Effector CD8-positive, alpha-beta T cell (primary cell): ENCODE measurements at places on chromosomes 12 and 14.

DNA sequence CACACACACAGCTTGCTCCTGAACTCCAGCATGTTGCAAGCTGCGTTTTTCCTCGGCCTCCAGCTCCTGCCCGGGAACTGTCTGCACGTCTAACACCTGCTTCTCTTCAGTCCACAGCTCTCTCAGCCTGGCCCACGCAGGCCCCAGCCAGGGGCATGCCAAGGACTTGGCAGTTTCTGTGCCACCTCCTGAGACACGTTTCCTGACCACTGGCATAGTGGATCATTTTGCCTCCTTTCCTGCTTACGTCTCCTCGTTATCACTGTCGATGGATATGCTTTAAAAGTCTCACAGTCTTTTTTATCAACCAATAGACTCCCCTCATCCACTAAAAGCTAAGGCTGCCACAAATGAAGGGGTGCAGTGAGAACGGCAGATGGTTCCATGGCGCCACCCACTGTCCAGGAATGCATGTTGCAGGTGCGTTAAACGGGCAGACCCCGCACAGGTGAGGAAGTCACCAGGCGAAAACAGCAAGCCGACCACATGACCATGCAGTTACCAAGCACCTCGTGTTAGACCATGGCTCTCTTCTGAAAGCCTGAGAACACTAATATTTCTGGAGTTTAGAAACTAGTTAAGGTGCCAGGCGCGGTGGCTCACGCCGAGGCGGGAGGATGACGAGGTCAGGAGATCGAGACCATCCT lies 14.7 kb upstream of the TEAD4 start:
- no peak for DNase-seq

DNA sequence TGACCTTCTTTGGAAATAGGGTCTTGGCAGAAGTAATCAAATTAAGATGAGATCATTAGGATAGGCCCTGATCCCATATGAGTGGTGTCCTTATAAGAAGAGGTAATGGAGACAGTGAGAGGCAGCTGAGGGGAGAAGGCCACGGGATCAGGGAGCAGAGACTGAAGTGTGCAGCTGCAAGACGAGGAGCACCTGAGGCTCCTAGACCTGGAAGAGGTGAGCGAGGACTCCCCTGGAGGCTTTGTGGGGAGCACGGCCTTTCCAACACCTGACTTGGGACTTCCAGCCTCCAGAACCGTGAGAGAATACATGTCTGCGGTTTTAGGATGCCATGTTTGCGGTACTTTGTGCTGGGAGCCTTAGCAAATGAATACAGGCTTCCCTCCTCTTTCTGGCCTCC lies 37.5 kb downstream of the LRTM2 start:
- no peak for DNase-seq

- no peak for DNase-seq
Observed at GRCh38 chr12:128820723-128821432, 2.9 kb downstream of the SLC15A4 start.

DNA sequence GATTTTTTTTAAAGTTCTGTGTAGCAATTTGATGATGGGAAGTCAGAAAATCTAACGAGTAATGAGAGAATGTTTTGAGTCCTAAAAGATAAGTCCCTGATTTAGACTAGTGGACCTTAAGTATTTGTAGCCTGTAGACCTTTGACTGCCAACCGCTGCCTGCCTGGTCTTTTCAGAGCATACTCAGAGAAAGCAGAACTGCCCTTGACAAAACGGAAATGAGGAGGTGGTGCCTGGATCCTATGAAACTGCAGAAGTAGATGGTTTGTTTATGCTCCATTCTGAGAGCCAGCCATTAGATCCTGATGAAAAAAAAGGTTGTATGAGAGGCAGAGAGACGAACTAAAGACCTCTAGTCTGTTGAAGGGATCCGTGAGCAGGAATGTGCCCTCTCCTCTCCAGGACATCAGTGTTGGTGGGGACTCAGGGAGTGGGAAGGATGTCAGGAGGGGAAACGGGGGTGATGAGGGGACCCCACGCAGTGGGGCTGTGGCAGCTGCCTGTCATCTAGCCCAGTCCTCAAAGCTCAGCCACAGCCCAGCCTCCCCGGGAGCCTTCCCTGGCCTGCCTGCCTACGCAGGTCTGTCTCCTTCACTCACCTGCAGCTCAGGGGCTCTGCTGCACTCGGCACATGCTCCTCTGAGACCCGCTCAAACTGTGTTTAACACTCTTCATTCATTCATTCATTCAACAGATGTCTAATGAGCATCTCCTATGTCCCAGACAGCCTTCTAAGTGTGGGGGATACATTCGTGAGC lies 447.5 kb downstream of the AACS start:
- no peak for DNase-seq

- no peak for DNase-seq
Observed at GRCh38 chr12:90299121-90299520, 590.5 kb upstream of the ATP2B1 start.

DNA sequence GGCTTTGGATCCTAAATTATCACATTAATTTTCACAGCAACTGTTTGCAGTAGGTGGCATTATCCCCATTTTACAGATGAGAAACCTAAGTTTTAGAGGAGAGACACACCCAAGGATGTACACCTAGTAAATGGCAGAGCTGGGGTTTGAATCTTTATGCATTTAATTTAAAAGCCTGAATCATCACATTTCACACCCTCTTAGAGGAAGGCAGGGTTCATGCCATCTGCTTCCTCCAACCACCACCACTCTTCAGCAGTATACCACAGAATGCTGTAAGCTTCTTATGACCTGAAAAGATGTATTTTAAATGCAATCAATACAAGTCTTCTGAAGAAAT lies 90.3 kb downstream of the CRADD start:
- DNase-seq = no peak

DNA sequence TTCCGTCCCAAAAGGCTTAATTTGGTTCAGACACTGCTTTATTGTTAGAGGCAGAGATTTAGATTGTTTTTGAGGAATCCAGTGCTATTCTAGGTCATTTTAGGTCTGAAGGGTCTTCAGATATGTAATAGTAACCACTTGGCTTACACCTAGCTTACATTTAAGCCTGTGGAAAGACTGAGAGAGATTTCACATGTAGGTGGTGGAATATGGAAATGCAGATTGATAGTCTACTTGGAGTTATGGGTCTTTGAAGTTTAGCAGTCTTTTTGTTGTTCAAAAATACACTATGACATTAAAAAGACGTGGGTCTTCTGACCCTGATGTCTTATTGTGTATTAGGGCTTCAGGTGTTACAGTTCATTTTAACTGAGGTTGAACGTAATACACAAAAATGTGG lies 51.4 kb upstream of the CCT2 start:
- no peak for DNase-seq

DNA sequence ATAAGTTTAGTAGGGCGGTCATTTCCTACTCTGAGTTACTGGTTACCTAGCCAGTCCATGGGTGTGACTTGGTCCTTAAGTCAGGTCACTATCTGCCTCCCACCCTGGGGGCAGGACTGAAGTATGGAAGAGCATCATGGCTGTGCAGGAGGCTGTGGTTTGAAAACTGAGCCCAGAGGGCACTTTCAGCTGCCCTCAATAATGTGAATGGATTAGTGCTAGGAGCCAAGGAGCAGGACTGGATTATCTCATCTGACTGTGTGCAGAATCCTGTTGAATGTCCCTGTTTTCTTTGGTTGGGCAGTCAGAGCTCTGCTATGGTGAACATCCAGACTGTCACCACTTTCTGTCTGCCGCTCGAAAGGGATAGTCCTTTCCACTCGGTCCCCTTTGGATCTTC lies 1.6 kb downstream of the ATXN7L3B start:
- DNase-seq = no peak

- no peak for DNase-seq
Observed at GRCh38 chr14:104724981-104725771, 1.1 kb downstream of the ADSS1 start.

DNA sequence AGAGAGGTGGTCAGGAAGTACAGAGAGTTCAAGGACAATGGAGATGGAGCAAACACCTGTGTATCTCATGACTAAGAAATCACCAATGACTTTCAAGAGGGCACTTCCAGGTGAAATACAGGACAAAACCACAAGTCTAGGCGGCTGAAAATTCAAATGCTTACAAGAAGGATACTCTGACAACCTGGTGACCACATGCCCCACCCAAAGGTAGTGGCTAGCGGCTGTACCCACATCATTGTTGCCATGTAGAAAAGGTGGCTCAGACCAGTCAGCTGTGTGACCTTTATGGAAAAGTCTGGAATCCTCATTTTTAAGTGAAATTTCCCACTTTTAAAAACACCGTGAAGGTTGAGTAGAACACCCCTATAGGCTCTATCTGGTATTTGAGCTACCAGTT lies 48.6 kb upstream of the FRS2 start:
- DNase-seq = no peak

GRCh38 chr12:25200703-25201102 lies 5.7 kb downstream of the ETFRF1 start:
- DNase-seq = no peak

- no peak for DNase-seq
Observed at GRCh38 chr14:74841230-74842207, 34.4 kb downstream of the PROX2 start.

DNA sequence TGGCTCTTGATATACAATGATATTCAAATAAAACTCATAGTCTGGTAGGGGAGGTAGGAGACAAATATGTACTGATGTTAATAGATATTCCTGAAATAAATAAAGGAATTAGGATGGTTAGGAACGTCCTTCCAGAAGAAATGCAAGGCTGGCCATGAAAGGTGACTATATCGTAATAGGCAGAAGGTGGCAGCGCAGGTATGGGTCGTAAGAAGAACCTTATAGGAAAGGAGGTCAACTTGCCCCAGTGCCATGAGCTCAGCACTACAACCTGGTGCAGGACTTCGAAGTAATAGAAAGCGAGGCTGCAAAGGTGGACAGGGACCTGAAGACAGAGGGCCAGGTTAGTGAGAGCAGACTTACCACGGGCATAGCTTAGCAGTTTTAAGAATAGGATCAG lies 55.3 kb upstream of the FGD4 start:
- DNase-seq = no peak

DNA sequence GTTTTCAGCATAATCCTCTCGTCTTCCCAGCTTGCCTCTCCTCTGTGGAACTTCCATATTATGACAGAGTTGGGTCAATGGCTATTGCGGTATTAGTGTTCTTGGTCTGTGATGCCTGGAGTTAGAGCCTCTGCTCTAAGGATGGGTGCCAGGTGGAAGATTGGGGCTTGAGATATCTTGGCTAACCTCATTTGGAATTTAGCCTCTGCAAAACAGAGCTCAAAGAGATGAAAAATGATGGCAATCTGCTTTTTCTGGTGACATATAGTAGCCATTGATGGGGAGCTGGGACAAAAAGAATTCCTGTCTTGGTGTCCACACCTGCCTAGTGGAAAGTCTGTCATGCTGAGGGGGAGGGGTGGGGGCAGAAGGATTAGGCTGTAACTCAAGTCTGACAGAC lies 152.1 kb downstream of the RPL10L start:
- DNase-seq = no peak

DNA sequence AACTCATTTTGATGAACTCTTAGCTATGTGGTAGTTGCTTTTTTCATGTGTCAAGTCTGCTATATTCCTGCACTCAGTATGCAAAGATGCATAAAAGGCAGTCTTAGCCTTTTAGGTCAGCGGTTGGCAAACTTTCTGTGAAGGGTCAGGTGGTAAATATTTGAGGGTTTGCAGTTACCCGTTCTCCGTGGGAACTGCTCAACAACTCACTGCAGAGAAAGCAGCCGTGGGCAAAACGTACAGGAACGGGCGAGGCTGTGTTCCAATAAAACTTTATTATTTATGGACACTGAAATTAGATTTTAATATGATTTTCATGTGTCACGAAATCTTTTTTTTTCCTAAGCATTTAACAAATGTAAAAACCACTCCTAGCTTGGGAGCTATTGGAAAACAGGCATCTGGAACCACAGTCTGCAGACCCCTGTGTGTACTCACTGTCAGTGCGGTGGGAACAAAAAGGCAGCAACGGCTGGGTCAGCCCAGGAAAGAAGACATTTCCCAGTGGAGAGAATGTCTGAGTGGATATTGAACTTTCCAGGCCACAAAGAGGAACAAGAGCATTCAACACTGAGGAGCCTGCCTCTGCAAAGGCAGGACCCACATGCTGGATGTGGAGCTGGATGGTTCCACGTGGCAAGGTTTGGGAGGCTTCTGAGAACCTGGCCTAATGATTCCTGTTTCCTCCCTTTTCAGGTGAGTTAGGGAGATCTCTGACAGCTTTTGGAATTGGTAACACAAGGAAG lies 3.5 kb upstream of the ACACB start:
- DNase-seq = no peak
